CD4-positive, alpha-beta T cell treated with Interleukin-6 at 100 ng/mL for 8 hours (primary cell): ENCODE measurements at places on chromosomes 4 and X.
A peak's percentile ranks its signal among the peaks of the same experiment; 100 is the strongest.

- DNase-seq = no peak
Measured at GRCh38 chr4:102620697-102621497, 119.7 kb downstream of the NFKB1 start.

- DNase-seq = no peak
Measured at GRCh38 chr4:4492161-4492847, 49.5 kb downstream of the STX18 start.

- DNase-seq = no peak
Measured at GRCh38 chrX:40420899-40421729, 159.7 kb upstream of the ATP6AP2 start.

DNA sequence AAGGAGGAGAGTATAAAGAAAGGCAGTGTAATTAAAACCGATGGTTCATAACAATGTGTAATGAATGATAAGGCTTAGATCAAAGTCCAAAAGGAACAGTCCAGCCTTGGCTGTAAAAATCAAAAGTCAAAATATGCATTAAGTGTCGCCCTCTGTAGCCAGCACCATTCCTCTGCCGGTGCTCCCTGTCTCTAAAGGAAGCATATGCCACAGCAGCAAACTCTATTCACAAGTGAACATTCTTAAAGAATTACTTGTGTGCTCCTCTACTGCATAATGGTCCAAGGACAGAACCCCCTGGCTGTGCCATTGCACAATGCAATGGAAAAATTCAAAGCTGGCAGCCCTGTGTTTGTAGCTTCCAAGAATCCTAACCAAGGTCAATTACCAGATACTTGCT, 16.3 kb upstream of the MBNL3 start:
- DNase-seq = no peak

DNA sequence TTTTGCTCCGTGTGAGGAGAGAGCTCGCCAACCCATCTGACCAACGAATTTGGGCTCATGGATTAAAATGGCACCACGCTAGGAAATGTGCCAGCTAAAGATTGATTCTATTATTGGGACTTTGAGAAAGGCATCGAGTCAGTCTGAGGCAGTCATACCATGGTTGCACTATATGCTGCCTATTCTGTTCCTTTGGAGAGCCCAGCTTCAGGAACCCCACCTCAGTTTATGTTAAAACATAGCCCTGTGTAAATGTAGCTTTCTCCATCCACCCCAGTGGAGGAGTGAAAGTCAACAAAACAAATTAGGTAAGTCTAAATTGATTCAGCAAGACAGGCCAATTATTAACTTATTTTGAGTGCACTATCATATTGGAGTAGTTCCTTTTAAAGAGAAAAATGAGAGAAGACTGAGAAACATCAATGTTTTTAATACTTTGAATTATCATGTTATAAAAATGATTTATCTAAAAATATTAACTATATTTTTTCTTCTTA, 24.5 kb upstream of the ADH7 start:
- no peak for DNase-seq

DNA sequence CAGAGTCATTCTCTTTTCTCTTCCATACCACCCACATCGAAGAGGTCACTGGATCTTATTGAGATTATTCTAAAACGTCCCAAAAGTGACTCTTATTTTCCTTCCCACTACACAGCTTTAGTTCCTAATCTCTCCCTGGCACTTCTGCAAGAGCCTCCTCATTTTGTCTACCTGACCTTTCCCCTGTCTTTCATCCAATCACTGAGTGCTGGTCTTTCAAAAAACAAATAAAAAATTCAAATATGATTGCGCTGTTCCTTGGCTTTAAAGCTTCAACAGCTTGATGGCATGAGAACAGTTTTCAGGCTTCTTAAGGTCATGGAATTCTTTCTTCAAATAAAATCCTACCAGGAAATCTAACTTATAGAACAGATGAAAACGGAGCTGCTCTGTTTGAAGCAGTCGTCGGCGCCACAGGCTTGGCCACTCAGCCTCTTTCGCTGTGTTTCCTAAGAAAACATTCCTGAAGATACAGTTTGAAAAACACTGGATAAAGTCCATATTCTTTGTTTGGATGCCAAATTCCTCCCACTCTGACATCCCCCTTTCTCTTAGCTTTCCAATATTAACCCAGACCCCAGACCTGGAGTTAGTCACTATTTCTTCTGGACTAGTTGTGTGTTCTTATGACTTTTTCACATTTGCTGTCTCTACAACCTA, 12.5 kb downstream of the SYTL5 start:
- DNase-seq = no peak

DNA sequence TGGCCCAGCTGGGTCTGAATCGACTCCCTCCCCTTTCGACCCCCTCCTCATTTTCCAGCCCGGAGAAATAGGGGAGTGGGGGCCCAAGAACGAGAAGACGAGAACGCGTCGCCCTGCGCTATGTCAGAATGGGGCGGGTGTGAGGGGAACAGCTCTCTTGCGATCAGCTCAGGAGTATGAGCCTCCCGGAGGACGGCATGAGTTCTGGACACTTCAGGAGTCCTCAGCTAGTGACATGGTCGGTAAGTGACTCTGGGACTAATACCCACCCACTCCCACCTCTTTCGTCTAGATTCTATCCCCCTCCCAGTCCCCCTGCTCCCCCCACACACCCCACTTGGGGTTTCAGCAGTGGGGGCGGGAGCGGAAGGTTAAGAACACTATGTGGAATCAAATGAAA, 944 bp downstream of the KLF8 start:
- no peak for DNase-seq

DNA sequence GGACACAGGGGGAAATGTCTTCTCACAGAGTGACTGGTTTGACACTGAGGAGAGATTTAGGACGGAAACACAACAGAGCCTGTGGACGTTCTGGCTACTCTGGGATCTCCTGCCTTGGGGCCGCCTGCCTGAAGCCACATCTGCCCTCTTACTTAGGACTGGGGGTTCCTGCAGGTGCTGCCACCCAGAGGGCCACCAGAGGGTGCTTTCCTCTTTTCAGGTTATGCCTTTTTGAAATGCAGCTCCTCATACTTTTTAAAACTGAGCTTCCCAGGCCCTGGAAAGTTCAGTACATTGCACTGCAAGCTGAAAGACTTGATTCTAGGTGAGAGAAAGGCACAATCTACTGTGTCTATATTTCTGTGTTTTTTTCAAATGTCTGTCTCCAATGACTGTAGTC, 92.2 kb upstream of the PGRMC2 start:
- DNase-seq = no peak

DNA sequence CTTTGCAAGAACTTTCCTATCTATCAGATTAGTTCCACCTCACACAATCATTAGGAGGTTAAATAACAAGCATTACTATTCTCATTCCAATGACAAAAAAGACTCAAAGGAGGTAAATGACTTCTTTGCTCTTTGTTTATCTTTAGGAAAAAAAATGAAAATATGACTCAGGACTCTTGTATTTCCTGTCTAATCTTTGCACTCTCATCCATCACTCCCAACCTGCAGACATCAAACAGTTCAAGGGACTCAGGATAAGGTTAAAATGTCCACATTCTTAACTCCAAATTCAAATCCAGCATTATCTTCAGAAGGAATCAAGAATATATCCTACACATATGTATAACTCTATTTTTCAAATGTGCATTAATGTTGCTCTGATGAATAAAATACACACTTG, 139.6 kb downstream of the UNC5C start:
- DNase-seq = no peak

DNA sequence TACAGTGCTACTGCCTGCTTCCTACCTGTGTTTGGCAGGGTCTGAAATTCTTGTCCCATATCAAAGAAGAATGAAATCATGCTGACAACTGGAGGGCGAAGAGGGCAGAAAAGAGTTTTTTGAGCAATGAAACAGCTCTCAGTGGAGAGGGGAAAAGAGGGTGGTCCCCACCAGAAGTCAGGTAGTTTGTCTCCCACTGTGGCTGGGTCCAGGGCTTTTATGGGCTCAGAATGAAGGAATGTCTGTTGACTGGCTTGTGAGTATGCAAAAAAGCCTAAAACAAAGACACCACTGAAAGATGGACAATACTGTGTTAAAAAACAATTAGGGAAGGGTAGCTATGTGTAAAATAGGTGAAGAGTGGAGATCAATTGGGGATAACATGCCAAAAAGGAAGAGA, 115.0 kb downstream of the ADAM29 start:
- DNase-seq = no peak

GRCh38 chr4:82905205-82905604, 4.7 kb downstream of the THAP9 start:
- peak; percentile 36 for DNase-seq

DNA sequence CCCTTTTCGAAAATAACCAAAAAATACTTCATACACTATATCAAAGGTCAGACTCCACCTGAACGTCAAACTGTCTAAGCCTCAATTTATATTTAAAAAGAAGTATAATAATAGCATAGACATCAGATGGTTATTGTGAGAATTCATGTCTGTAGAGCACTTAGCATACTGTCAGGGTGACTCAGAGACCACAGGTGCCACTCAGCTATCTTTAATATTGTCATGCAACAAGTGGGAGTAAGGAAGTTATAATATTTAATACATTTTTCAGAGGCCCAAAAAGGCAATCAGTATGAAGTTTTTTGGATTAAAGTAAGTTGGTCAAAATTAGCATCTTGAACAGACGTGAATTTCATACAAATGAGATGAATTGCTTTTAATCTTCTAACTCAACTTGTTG, 93.3 kb downstream of the PHOX2B start:
- no peak for DNase-seq

DNA sequence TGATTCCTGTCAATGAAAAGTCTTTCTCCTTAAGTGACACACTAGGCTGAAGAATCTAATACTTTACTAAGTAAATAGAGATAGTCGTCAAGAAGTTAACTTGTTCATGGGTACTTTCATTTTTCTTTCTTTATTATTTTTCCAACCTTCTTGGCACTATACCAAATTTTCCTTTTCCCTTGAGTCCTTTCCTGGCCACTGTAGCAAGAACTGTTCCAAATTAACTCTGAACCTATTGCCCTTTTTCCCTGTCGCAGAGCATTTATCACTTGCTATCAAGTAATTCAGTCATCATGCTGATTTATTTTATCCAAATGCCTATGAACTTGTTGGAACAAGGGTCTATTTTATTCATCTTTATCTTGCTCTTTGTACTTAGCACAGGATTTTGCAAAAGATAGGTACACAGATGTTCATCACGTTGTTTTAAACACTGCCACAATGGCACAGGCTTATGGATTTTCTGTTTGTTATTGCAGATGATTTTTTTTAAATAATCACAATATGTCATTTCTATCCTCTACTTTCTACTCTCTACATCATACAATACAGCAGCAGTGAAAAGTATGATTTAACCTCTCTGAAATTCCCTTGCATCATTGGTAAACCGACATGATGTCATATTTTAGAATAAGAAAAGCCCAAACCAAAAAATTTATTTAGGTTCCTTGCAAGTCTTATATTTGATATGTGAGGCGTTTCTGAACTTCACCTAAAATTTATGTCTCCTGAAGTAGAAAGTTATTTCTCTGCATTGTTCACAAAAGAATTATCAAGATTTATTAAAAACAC, 2352.3 kb downstream of the PCDH7 start:
- no peak for DNase-seq

GRCh38 chr4:139556724-139557555, 921 bp upstream of the SETD7 start:
- DNase-seq = peak; percentile 50

DNA sequence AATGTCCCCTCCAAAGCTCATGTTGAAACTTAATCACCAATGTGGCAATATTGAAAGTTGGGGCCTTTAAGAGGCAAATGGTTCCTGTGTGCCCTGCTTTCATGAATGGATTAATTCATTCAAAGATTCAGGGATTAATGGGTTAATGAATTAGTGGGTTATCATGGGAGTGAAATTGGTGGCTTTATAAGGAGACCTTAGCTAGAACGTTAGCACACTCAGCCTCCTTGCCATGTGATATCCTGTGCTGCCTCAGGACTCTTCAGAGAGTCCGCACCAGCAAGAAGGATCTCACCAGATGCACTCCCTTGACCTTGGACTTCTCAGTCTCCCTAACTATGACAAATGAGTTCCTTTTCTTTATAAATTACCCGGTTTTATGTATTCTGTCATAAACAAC, 2.6 kb upstream of the WDR19 start:
- no peak for DNase-seq

- no peak for DNase-seq
Measured at GRCh38 chr4:95317085-95317793, 231.5 kb downstream of the UNC5C start.

DNA sequence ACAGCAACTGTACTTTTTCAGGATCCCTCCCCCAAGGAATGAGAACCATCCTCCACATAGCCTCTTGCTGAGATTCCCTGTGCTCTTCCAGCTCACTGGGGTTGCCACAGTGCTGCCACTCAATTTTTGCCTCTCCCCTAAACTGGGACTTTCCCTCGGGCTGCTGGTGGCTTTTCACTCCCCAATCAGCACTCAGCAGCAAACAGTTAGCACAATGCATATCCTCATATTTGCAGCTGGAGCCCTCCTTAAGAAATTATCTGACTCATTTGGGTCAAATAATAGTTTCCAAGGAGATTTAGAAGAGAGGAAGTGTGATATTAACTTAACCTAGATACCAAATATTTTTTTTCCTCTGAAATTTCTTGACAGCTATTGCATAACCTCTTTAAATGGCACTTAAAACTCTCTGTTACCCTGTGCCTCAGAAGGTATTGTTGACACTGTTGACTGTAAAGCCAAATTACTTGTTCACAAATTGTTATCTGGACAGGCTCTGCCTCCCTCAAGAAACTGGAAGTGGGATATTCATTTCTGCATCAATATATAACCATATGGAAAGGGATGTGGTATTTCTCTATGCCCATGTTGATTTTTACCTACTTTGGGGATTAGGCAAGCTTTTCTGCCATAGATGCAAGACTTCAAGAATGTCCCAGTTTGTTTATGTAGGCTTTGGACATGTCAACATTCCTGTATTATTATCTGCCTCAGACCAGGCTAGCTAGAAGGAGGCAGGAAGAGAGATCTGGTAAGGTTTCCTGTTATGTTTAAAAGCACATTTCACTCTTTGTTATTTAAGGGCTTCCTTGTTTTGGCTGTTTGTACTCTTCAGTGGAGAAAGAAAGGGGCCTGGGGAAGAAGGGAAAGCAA, 58.0 kb downstream of the SEPTIN11 start:
- DNase-seq = peak; percentile 40

- no peak for DNase-seq
Measured at GRCh38 chr4:156642161-156642560, 329.4 kb downstream of the PDGFC start.
